Activated CD4-positive, alpha-beta T cell treated with anti-CD3 and anti-CD28 coated beads, Interleukin-2, Interleukin-4, amounts not matched to agents 100 ng/mL and 50 ng/mL, durations not matched to agents 16 hours and 8 hours (primary cell): ENCODE measurements at places on chromosomes 11 and 22.

GRCh38 chr11:86930957-86931547 is 24.1 kb downstream of the FZD4 start:
- DNase-seq, result no peak

DNA sequence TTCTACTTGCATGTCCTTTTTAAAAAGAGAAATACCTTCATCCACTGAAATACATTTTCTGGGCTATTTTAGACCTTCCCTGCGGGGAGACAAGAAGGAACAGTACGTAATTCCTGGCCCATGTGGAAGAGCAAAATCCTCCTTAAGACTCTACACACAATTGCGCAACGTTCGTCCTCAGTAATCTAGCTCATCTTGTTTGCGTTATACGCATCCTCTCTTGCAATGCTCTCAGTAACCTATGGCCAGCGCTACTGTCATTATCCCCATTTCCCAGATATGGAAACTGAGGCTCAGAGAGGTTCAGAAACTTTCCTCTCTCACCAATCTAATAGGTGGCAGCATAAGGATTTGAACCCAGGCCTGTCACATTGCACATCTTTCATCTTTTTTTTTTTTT is 54.6 kb downstream of the RPUSD4 start:
- no peak for DNase-seq

- no peak for DNase-seq
Measured at GRCh38 chr22:40388231-40388630, 17.8 kb downstream of the SGSM3 start.

DNA sequence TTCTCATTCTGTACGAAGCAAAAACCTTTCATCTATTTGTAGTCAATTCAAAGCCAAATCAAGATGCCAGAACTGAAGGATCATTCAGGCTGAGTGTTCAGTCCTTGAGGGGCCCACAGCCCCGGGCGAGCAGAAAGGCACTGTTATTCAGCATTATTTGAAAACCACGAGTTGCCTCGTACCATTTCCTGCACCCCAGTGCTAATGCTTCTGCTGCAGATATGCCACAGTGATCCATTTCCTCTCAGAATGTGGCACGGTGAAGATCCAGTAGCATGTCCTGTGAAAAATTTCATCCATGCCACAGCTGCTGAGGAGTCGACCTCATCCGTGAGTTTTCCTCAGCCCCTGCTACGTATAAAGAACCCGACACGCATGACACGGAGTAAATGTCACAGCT is 85.4 kb downstream of the OSBP2 start:
- DNase-seq, result no peak

- DNase-seq, result no peak
Measured at GRCh38 chr11:61962213-61963015, 5.0 kb downstream of the FTH1 start.

DNA sequence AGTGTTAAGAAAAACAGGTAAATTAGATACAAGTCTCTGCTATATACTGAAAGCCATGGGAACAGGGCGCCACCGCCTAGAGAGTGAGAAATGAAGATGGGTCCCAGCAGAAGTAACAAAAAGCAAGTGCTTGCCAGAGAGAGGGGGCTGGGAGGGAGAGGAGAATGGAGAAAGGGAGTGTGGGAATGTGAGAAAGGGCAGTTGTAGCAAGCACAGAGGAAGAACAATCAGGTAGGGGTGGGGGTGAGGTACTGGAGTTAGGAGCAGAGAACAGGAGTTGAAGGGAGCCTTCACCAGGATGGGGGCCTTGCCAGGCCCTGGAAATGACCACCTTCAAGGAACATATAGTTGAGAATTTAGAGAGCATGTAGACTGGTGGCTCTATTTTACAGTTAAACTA is 66.8 kb downstream of the TCF20 start:
- DNase-seq, result no peak
